ENCODE measurements at places on chromosomes 5 and 9.

GRCh38 chr5:110900829-110901228 is 162.0 kb downstream of the SLC25A46 start:
- no peak for DNase-seq

- no peak for DNase-seq
These were observed 84.9 kb downstream of the SLC28A3 start for GRCh38 chr9:84255696-84256095.

- peak; percentile 33 for DNase-seq
These were observed 76.1 kb upstream of the ASS1 start for GRCh38 chr9:130368631-130369103.

- no peak for DNase-seq
These were observed 5.5 kb downstream of the RNU6ATAC start for GRCh38 chr9:134158753-134159392.

DNA sequence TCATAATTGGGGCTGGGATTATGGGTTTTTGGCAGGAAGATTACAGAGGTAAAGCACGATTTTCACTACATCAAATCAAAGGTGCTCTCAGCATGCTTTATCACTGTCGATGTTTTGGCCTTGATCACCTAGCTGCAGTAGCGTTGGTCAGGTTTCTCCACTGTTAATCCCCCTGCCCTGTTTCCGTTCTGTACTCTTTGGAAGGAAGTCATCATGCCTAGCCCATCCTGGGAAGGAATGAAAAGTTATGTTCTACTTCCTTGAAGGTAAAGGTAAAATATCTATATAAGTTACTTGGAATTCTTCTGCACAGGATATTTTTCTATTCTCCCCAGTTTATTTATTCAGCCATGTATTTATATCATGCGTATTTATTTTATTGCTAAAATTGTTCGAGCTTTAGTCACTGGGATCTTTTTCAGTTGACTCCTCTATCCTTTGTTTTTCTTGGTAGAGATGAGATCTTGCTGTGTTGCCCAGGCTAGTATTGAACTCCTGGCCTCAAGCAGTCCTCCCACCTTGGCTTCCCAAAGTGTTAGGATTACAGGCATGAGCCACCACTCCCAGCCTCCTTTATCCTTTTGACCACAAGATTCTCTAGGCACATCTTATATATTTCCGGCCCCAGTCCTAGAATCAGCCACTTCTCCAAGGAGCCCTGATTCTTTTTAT is 25.3 kb downstream of the FAF2 start:
- DNase-seq = no peak

- DNase-seq = no peak
These were observed 76.4 kb downstream of the TTLL11 start for GRCh38 chr9:122016744-122017143.

DNA sequence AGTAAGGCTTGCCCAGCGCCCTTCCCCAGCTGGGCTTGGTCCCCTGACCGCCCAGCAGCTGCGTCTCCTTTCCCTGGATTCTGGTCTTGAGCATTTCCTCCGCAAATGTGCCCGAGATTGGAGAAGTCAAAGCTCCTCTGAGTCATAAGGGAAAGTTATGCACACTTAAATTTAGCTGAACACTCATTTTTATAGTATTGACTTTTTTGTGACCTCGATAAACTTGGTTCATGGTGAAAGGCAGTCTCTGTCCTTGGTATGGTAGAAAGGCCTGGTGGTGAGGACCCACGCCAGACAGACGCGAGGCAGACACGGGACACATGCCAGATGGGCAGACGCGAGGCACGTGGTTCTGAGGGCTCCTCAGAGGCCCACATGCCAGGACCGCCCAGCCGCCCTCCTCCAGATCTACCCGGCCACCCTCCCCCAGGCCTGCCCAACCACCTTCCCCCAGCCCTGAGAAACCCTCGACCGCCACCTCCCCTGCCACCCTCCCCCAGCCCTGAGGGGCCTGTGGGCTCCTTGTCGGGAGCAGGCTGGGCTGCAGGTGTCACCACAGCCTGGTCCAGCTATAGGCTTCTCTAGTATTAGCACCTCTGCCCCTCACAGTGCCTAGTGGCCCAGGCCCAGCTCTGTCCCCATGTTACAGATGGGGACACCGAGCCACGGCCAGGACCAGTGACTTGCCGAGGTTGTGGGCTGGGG is 60.9 kb upstream of the CACNA1B start:
- DNase-seq = no peak

- no peak for DNase-seq
These were observed 36.2 kb upstream of the POU5F2 start for GRCh38 chr5:93777620-93778019.

Measured in activated naive CD8-positive, alpha-beta T cell treated with anti-CD3 and anti-CD28 coated beads, Interleukin-2, amount 50 U/mL, for 24 hours (primary cell).